ENCODE measurements at places on chromosomes 3 and 15.

DNA sequence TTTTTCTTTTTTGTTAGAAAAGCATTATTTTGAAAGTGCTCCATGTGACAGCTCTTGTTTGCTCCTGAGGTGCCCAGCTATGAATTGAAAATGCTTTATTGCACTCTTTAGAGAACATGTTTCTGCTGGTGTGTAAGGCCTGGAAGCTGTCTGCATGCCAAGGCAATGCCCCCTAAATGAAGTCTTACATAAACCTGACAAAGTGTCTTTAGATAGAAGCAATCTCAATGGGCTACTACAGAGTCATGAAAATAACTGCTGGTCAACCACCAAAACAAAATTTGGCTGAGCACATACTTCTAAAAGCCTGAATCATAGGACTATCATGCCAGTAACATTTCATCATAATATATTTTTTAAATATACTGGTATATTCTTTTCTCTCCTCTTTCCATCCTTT, 178.7 kb downstream of the THRB start:
- peak; percentile 62 for DNase-seq

GRCh38 chr15:74791007-74791406, 9.1 kb downstream of the CSK start:
- DNase-seq, result no peak

DNA sequence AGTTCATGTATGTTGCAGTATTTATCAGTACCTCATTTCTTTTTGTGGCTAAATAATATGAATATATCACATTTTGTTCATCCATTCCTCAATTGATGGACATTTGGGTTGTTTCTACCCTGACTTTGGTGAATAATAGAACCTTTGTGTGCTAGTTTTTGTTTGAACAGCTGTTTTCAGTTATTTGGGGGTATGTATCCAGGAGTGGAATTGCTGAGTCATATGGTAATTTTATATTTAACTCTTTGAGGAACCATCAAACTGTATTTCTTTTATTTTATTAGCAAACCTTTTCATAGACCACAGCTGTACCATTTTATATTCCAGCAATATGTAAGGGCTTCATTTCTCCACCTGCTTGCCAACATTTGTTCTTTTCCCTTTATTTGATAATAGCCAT, 38.4 kb upstream of the RBM5 start:
- peak; percentile 85 for DNase-seq

GRCh38 chr3:24454856-24455255, 39.8 kb downstream of the THRB start:
- DNase-seq, result no peak

- DNase-seq, result no peak
Measured at GRCh38 chr3:120415756-120416155, 35.0 kb downstream of the FSTL1 start.

GRCh38 chr3:47910777-47911440, 105.3 kb downstream of the MAP4 start:
- peak; percentile 91 for DNase-seq

DNA sequence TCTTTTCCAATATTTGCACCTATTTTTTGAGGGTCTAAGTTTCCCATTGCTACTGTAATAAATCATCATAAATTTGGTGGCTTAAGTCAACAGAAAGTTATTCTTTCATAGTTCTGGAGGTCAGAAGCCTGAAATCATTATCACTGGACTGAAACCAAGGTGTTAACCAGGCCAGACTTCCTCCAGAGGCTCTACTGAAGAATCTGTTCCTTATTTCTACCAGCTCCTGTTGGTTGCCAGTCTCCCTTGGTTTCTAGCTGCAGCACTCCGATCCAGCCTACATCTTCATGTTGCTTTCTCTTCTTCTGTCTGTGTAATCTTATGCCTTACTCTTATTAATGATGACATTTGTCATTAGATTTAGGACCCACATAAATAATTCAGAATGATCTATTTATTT, 22.0 kb upstream of the ARPP21 start:
- no peak for DNase-seq

DNA sequence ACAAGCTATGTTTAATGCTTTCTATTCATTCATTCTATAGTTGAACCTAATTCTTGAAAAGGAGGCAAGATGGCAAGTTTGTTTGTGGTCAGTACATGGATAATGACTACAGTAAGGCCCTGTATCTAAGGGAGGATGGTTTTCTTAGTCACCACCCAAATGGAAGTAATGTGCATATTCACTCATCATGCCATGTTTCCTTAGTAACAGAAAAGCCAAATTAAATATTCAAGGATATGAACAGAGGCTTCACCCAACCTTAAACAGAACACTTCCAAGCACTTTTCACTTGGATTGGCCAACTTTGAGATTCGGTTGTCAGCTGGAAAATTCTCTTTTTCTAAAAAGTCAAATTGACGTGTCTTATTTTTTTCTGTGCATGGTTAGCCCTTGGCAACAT, 805.3 kb upstream of the LMCD1 start:
- DNase-seq, result no peak

DNA sequence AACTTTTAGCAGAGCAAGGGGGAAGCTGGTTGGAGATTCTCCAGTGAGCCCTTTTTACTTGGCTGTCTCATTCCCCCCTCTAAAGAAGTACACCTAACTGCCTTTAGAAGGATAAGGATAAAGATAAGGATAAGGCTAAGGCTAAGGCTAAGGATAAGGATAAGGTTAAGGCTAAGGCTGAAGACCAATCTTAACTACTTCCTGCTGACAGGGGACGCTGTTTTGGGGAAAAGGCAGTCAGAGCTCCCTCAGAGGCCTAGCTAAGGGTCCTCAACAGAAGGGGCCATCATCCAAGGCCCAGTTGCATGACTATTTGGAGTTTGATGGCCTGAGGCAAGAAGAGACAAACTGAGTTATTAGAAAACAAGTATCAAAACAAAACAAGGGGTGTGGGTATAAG, 94.3 kb upstream of the ARPP21 start:
- no peak for DNase-seq

DNA sequence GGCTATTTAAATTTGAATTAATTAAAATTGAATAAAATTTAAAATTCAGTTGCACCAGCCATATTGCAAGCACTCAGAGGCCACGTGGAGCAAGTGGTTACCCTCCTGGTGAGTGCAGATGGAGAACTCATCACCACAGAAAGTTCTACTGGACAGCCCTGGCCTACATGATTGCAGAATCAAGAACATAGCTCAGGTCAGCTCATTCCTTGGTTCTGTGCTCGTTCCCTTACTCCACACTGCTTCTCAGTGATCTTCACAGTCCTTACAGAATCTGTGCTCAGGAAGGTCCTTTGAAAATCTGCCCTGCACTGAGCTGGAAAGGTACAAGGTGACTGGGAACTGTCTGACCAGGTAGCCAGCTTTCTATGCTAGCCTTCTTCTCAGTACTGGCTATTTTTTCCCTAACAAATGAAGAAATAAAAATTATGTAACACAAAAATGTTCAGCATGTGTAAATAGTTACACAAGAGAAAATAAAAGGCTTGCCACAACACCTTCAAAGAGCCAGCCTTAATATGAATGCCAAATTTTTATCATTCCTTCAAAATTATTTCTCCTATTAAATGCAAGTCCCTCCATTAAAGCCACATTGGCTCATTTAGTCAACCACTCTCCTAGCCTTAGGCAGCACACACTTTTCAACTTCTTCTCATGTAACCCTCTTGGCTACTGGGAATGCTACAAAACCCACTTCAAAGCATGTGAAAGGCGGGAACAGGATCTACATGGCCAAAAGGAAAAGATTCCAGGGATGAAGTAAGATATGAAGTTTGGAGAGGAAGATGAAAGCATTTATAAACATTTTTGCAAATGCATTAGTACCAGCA, 326.4 kb upstream of the WNT5A start:
- DNase-seq, result no peak

DNA sequence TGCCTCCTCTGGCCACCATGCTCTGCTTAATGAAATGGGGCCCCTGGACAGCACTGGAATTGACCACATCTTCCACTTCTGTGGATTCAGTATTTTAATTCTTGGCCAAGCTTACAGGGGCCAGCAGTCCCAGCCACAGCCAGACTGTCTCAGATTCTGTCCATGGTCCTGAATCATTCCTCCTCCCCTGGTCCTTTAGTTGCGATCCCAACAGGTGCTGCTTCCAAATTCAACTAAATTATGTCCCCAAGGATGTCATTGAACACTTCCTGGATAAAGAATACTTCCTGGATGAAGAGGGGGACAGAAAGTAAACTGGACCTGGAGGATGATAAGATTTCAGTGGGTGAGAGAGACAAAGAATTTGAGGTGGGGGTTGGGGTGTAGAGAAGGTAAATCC, 111.1 kb upstream of the FOXB1 start:
- peak; percentile 15 for DNase-seq

DNA sequence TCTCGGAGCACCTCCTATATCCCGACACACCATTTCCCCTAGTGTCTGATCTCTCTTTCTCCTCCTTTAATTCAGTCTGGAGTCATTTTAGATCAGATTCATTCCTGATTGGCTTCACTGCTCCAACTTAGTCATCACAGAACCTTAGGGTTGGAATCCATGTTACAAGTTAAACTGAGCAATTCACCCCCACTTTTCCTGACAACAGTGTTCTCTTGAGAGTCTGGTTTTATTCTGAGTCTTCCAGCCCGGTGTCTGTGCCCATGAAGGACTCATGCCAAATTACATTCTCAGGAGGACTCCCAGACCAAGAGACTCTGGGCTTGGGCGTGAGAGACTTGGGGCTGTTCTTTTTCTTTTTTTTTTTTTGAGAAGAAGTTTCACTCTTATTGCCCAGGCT, 57.5 kb downstream of the LPP start:
- peak; percentile 63 for DNase-seq

DNA sequence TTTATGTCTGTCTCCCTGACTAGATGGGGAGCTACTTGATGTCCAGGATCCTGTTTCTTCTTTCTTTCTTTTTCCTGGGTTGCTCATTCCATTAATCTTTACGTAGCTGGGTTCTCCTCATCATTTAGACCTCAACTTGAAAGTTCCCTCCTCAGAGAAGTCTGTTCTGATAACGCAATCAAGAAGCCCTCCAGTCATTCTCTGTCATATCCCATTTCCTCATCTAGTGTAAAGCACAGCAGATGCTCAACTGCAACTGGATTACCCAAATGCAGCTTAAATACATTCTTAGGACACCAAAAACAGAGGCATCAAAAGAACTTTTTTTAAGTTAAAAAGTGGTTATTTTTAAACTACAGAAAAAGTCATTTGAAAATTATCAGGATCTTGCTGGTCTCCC, 51.7 kb upstream of the ST3GAL6 start:
- no peak for DNase-seq

DNA sequence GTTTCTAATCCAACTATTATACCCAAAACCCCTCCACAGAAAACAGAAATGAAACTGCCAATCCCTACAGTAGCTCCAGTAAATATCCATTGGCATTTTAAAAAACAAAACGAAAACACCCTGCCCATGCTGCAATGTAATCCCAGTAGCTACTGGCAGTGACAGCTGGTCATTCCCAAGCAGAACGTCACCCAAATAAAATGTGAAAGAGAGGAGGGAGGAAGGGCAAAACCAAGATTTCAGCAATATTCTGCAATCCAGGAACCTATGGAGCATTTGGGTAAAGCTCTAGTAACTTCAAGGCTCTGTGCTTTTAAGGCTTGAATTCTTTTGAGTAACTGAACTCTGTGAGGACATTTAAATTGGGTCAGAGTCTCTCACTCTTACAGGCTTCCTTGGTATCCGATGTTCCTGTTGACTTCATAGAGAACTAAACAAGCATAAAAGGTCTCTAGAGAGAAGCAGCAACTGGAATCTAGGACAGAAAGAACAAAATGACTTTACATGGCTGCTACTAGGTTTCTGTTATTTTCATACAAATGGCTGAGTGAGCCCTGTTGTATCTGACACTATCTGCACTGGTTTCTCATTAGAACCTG, 136.2 kb downstream of the TNIK start:
- DNase-seq, result peak; percentile 6

DNA sequence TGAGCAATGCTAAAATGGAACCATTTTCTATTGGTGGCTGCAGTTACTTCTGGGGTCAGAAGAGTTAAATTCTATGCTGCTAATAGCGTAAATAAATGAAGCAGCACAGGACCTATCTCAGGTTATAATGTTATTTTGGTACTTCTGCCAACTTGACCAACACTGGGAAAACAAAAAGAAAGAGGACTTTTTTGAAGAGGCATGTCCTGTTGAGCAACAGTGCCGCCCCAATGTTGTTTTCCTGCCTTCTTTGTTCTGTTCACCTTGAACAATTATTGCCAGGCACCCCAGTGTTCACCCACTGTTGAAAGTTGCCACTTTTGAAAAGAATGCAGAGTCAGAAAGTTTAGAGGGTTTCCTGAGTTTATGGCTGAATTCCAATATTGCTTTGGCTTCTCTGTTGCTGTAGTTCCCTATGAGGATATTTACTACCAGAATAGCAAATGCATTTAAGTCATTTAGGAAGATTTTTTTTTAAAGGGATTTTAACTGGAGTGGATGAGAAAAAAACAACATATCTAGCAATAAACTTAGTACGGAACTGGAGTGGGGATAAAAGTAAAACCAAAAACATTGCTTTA, 679.0 kb upstream of the DPPA4 start:
- no peak for DNase-seq

GRCh38 chr3:16906682-16907081, 21.9 kb downstream of the PLCL2 start:
- DNase-seq, result peak; percentile 75

DNA sequence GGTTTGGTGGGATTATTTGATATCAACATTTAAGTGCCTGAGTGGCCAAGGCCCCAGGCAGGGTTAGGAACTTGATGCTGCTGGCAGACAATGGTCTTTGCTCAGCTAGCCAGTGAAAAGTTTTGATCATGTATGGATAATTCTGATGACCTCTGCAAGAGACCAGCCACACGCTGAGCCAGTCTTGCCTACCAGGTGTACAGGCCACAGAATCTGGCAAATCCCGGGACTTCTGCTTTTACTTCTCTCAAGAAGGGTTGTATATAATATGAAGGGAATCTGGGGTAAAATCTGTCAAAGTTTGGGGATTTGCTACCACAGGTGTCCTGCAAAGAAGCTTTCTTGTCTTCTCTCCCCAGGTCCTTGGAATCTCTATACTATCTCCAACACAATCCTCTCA, 331.4 kb upstream of the GOLIM4 start:
- no peak for DNase-seq

- no peak for DNase-seq
Measured at GRCh38 chr15:86433983-86434382, 354.3 kb downstream of the AGBL1 start.

GRCh38 chr3:123909785-123910184, 25.7 kb upstream of the MYLK start:
- DNase-seq, result no peak

- no peak for DNase-seq
Measured at GRCh38 chr3:11932636-11933035, 71.6 kb upstream of the SYN2 start.

DNA sequence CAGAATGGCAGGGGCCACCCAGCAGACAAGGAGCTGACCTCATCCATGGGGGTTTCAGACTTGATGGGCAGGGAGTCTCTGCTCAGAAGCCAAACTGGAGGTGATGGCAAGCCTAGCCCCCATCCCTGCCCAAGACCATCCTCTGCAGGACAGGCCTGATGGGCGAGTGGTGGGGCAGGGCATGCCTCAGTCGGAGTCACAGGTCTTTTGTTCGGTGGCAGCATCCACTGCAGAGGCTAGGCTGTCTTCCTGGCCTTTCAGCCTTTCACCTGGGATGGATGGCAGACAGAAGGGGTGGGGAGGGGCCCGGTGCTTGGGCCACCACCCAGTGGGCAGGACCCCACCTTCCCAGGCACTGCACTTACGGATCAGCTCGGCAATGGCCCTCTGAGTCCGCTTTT, 44.4 kb downstream of the PTH1R start:
- no peak for DNase-seq
